Tibial nerve (tissue), 4 donors: ENCODE measurements at places on chromosomes 4 and X. TPM values are rescaled to one million over a fixed set of nuclear protein-coding genes. Genes with fewer than 3 reads are reported as not detected.

DNA sequence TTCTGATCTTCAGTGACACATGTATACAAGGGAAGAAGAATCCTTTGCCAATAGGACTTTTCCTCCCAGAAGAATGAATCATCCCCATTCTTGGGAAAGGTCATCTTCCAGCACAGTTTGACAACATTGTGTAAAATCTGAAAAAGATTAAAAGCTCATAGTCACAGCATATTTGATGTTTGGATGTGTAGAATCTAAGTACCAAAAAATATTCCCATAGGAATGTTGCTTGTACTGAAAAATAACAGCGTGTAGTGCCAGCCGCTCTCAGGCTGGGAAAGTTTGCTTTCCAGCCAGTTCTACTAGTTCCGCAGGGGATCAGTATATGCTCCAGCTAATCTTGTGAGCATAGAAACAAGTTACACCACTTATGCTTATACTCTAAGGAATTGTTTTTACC lies 74.7 kb upstream of the IL13RA1 start:
- no peaks in the 10 kb centered on the region for H3K4me1 ChIP-seq
- no peak overlapping the region for H3K27ac ChIP-seq
- H3K36me3 ChIP-seq: peaks cover 8% of the 10 kb centered on the region
- H3K27me3 ChIP-seq: no peaks in the 10 kb centered on the region
- DNase-seq: no peak

DNA sequence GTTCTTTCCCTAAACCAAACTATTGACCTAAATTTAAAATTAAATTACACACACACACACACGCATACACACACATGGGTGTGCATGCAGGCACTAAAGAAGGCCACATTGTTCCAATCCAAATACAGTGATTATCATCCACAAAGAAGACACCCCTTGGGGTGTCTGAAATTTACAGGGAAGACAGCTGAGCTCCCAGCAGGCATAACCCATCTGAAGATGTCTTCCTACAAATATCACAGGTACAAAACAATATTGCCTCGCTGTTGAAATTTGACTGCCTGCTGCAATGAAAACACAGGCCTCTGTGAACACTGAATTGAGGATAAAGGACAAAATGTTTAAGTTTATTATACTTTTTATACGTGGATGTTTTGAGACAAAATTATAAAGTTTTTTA lies 50.2 kb upstream of the SLC7A11 start:
- no peak overlapping the region for H3K27ac ChIP-seq
- H3K27me3 ChIP-seq: no peaks in the 10 kb centered on the region
- no peaks in the 10 kb centered on the region for H3K4me1 ChIP-seq
- no peak for DNase-seq
- H3K36me3 ChIP-seq: no peaks in the 10 kb centered on the region
- no peak overlapping the region for H3K4me3 ChIP-seq

UGT2B11 gene
- total RNA-seq: not detected

NEUROG2 gene
- total RNA-seq: not detected

RPS6KA6 gene
- 4.3 TPM for total RNA-seq

GRCh38 chr4:175376287-175376977 lies 435.6 kb downstream of the GPM6A start:
- no peak for DNase-seq
- H3K4me3 ChIP-seq: no peak overlapping the region
- H3K36me3 ChIP-seq: no peaks in the 10 kb centered on the region
- H3K27ac ChIP-seq: no peak overlapping the region
- no peaks in the 10 kb centered on the region for H3K27me3 ChIP-seq
- H3K4me1 ChIP-seq: no peaks in the 10 kb centered on the region

- H3K36me3 ChIP-seq: no peaks in the 10 kb centered on the region
- no peak overlapping the region for H3K4me3 ChIP-seq
- no peaks in the 10 kb centered on the region for H3K4me1 ChIP-seq
- H3K27ac ChIP-seq: no peak overlapping the region
- no peak for DNase-seq
These were observed 31.2 kb upstream of the MCF2 start for GRCh38 chrX:139739138-139739537.

DNA sequence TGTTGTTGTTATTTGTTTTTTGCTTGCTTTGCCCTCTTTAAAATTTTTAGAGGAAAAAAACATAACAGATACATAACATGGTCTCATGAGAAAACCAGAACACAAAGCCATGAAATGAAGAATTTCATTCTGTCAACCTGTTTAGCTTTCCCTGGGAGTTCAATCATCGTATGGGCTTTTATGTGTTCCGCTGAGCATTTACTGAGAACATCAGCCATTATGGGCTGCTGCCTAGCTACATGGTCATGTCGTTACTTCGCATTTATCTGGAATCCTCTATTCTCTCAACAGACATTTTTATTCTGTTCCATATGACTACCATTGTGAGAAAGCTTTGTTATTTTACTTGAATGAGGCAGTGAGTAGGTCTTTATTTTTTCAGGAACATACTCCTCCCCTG lies 51.4 kb downstream of the NDST3 start:
- H3K36me3 ChIP-seq: no peaks in the 10 kb centered on the region
- no peaks in the 10 kb centered on the region for H3K27me3 ChIP-seq
- no peak overlapping the region for H3K4me3 ChIP-seq
- H3K27ac ChIP-seq: no peak overlapping the region
- H3K4me1 ChIP-seq: no peaks in the 10 kb centered on the region

MSX1 gene
- total RNA-seq: 9.4 TPM

GC gene
- not detected for total RNA-seq

OCIAD2 gene
- total RNA-seq: 5.1 TPM

DNA sequence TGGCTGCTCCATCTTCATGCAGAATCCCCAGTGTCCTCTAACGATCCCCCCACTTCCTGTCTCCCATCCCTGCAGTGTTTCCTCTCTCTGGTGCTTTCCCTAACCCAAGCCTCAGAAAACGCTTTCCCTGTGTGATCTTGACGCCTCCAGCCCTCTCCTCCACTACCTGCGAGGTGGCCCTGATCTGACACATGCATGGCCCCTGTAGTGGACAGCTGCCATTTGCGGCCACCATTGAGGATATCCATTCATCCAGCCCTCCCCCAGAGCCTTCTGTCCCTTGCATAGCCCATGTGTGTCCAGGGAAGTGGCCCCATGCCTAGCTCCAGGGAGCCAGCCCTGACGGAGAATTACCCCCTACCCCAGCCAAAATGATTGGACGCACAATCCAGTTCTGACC lies 3.1 kb downstream of the UBL4A start:
- H3K4me1 ChIP-seq: peaks cover 5% of the 10 kb centered on the region
- H3K27me3 ChIP-seq: no peaks in the 10 kb centered on the region
- no peak overlapping the region for H3K27ac ChIP-seq
- peaks cover 22% of the 10 kb centered on the region for H3K36me3 ChIP-seq
- DNase-seq: no peak
- no peak overlapping the region for H3K4me3 ChIP-seq

GUCY1A1 gene
- 20.3 TPM for total RNA-seq

- no peak overlapping the region for H3K4me3 ChIP-seq
- H3K27ac ChIP-seq: no peak overlapping the region
- no peaks in the 10 kb centered on the region for H3K4me1 ChIP-seq
- no peak for DNase-seq
- H3K36me3 ChIP-seq: no peaks in the 10 kb centered on the region
These were observed 8.2 kb downstream of the MTHFD2L start for GRCh38 chr4:74166135-74166534.

DNA sequence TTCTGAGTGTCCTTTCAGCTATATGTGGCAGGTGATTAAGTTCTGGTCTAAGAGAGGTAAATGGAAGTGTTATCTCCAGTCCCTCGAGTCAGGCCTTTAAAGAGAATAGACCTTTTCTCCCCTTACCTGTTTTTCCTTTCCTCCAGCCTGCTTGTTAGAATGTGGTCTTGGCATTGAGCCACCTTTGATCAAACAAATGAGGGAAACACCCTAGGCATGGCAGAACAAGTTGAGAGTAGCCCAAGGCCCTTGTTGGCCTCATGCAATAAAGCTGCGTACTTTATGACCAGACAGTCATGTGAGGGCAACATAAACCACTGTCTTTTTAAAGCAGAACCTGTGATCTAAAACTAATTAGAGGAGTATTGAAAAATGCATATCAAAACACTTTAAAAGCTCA lies 13.2 kb upstream of the IL13RA2 start:
- no peak for DNase-seq
- no peaks in the 10 kb centered on the region for H3K4me1 ChIP-seq

DNA sequence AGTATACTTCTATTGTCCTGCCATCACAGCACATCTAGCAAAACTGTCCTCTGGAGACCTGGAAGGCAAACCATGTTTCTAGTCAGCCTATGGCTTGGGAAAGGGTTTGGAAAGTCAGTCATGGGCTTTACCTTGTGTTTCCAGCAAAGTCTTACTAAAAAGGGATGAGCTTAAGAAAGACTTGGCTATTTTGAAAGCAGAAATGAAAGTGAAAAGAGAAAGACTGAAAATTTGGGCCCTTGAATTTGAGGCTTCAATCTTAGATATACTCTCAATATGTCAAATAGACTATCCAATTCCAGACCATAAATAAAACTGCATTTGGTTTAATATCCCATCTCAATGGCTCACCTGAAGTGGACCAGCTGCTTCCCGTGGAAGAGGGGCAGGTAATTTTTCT lies 127.9 kb downstream of the ZNF330 start:
- no peaks in the 10 kb centered on the region for H3K36me3 ChIP-seq
- H3K27ac ChIP-seq: peak overlapping the region; percentile 65
- DNase-seq: no peak
- no peak overlapping the region for H3K4me3 ChIP-seq
- no peaks in the 10 kb centered on the region for H3K27me3 ChIP-seq
- peaks cover 6% of the 10 kb centered on the region for H3K4me1 ChIP-seq

DNA sequence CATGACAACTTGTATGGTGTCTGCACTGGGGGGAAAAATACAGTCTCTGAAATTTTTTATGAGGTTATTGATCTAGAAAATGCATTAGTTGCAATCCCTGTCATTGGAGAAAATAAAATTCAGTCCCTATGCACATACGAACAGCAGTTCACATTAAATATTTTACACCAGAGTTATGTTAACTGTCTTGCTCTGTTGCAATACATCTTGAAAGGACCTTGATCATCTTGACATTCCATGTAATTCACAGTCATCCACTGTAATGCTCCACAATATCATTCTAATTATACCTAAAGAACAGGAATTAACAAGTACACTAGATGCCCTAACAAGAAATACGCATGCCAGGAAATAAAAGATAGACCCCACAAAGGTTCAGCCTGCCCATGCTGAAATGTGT lies 934.6 kb upstream of the PCDH10 start:
- DNase-seq: no peak
- H3K36me3 ChIP-seq: no peaks in the 10 kb centered on the region
- no peaks in the 10 kb centered on the region for H3K27me3 ChIP-seq

GRCh38 chr4:76535603-76536372 lies 100.8 kb downstream of the SHROOM3 start:
- no peak overlapping the region for H3K27ac ChIP-seq
- H3K4me3 ChIP-seq: no peak overlapping the region
- peaks cover 3% of the 10 kb centered on the region for H3K4me1 ChIP-seq
- no peak for DNase-seq
- H3K27me3 ChIP-seq: no peaks in the 10 kb centered on the region

DNA sequence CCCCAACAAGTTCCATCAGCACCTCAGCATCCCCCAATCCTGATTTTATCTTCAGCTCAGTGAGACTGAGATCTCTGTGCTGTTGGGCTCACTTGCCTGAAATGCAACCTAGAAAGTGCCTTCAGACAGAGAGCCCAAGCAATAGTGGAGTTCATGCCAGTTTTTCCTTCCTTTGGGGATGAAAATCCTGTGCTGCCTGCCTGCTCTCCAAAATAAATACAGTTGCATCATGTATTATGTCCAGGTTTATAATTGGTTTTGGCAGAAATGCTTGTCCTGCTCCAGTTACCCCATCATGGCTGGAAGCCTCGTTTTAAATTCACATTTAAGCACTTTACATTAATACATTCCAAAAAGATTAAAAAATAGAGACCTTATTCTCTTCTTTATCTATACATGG lies 1865.5 kb upstream of the TENM3 start:
- H3K36me3 ChIP-seq: no peaks in the 10 kb centered on the region
- no peaks in the 10 kb centered on the region for H3K27me3 ChIP-seq
- no peaks in the 10 kb centered on the region for H3K4me1 ChIP-seq
- no peak overlapping the region for H3K27ac ChIP-seq
- DNase-seq: no peak
- H3K4me3 ChIP-seq: no peak overlapping the region

COMMD8 gene
- total RNA-seq: 9.2 TPM

MANBA gene
- 34.3 TPM for total RNA-seq

DNA sequence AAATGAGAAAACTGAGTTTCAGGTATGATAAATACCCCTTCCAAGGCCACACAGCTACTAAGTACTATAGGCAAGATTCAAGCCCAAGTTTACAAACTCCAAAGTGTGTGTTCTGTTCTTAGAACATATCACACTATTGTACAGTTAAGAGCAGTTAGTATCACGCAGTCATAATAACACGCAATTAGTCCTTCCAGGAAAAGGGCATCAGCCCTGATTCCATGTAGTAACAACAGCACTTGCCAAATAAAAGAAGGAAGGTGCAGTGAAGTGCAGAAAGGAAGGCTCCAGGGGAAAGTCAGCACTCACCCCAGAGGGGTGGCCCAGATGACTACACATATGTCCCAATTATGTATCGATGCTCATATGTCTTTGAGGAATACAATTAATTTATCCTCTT lies 4.4 kb downstream of the TASL start:
- no peaks in the 10 kb centered on the region for H3K4me1 ChIP-seq
- no peak overlapping the region for H3K4me3 ChIP-seq
- H3K36me3 ChIP-seq: no peaks in the 10 kb centered on the region
- no peak for DNase-seq
- no peaks in the 10 kb centered on the region for H3K27me3 ChIP-seq

- DNase-seq: no peak
- no peaks in the 10 kb centered on the region for H3K36me3 ChIP-seq
- no peak overlapping the region for H3K27ac ChIP-seq
- H3K27me3 ChIP-seq: no peaks in the 10 kb centered on the region
- no peaks in the 10 kb centered on the region for H3K4me1 ChIP-seq
These were observed 84.4 kb downstream of the PPARGC1A start for GRCh38 chr4:23805450-23805851.

DNA sequence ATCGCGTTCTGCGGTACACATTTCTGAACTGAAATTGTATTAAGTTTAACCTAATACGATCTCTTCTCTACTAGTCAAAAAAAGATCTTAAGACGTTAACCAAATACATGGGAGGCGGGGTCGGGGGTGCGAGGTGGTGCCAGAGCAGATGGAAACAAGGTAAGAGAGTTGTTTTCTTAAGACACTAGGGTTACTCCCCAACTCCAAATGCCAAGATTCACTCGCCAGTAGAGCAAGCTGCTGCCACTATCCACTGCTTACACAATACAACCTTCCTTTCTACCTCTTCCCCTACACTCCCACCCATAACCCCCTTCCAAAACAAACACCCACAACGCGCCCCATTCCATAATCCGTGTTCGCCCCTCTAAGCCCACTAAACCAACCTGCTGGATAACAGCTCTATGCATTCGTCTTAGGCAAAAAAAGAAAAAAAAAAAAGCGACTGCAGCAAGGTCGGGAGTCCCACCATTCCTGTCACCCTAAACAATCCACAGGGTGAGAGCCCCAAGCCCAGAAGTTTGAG lies 1.3 kb downstream of the LCORL start:
- peaks cover 29% of the 10 kb centered on the region for H3K4me1 ChIP-seq
- H3K4me3 ChIP-seq: peak overlapping the region; percentile 74
- no peaks in the 10 kb centered on the region for H3K36me3 ChIP-seq

GPR173 gene
- total RNA-seq: 8.1 TPM

TLR2 gene
- 28.3 TPM for total RNA-seq
